ENCODE measurements at places on chromosomes 16 and 17.
A peak's percentile ranks its signal among the peaks of the same experiment; 100 is the strongest.

GRCh38 chr17:72069586-72070202 lies 51.1 kb upstream of the SOX9 start:
- no peak for DNase-seq

- DNase-seq: no peak
These were observed 17.7 kb downstream of the KIF19 start for GRCh38 chr17:74343526-74344284.

DNA sequence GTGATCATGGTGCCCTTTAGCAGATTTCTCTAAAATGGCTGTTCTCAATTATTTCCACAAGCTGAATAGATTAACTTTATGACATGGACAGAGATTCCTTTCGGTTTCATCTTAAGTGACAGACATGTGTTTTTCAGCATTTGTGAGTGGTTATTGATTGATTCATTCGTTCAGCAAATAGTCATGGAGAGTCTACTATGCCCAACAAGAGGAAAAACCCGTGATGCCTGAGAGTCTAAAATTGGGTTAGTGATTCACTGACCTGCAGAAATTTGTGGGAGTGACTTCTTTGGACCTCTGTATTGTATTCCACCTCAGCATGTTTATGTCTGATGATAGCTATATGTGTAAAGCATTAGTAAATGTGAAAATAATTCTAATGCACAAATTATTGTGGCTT lies 28.0 kb upstream of the DUSP14 start:
- DNase-seq: no peak

DNA sequence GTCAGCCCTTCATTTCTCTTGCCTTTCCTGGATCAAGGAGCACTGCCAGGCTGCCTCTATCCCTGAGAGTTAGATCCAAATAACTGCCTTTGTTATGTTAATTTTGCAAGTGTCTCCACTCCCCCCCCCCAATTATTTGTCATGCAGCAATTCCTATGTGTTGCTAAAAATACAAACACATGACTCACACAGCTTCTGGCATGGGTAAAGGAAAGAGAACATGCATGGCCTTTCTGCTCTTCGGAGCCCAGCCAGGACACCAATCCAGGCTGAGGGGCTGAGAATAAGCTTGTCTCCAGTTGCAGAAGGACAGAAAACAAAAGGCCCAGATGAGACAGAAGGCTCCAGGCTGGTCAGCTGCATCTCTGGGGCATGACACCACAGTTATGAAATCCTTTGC lies 148.0 kb upstream of the TNRC6C start:
- no peak for DNase-seq

DNA sequence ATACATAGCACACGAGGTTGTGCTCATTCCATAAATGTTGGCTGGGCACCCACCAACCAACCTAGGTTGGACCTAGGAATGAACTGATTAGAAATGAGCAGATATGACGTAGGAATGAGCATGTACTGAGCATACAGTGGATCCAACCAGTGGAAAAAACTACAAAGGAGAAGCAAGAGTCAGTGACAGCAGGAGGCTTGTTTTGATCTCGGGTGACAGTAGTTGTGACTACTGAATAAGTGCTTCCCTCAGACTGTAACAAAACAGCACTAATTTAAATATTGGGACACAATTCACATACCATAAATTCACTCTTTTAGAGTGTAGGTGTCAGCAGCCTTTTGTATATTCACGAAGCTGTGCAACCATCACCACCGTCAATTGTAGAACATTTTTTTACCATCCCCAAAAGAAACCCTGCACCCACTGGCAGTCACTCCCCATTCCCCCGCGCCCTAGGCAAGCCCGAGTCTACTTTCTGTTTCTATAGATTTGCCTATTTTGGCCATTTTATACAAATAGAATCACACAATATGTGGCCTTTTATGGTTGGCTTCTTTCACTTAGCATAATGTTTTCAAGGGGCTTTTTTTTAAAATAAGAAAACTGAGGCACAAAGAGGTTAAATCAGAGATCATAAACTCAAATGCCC lies 7.0 kb downstream of the VAC14 start:
- DNase-seq: no peak

GRCh38 chr17:5364156-5364555 lies 55.3 kb downstream of the NUP88 start:
- DNase-seq: no peak

DNA sequence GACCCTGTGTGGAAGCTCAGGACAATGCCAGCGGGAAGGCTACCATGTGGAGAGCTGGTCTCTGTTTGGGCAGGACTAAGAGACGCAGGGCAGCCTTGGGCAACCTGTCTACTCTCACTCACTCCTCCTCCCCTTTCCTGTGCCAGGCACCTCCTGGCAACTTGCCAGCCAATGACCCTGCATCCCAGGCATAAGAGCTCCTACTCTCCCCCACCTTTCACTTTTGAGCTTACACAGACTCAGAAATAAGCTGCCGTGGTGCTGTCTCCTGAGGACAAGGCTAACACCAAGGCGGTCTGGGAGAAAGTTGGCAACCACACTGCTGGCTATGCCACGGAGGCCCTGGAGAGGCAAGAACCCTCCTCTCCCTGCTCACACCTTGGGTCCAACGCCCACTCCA lies 2.6 kb downstream of the HBM start:
- no peak for DNase-seq

GRCh38 chr17:20187049-20187448 lies 177.9 kb downstream of the SPECC1 start:
- no peak for DNase-seq

DNA sequence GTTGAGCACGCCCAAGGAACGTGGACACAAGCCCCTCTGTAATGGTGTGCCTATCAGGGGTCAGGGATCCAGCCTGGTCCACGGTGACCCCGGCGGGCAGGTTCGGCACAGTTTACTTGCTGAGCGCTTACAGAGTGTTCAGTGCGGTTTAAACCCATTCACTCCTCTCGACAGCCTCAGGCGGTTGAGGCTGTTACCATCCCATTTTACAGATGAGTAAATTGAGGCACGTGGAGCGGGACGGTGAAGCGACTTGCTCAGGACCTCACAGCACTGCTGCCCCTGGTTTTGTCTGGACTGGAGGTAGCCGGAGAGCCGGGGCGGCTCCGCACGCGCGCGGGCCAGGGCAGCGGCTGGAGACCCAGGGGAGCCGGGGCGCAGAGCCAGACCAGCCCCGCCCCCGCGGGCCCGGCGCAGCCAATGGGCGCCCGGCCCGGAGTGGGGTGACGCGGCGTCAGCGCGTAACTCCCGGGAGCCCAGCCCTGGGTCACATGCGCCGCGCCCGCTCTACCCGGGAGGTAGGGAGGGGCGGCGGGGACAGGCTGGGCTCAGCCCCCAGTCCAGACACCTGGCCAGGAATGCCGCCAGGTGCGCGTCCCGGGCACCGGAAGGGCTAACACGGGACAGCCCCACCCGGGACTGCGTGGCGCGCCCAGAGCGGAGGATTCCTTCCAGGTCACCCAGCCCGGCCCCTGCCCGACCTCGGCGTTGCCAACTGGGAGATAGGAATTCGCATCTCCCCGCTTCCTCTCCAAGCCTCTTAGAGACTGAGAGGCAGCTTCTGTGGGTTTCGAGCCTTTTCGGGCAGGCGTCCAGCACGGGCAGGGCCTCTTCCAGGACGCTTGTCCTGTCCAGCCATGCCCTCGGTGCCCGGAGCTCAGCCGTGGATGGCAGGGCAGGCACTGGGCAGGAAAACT lies 3.3 kb upstream of the SREBF1 start:
- DNase-seq: peak; percentile 75

DNA sequence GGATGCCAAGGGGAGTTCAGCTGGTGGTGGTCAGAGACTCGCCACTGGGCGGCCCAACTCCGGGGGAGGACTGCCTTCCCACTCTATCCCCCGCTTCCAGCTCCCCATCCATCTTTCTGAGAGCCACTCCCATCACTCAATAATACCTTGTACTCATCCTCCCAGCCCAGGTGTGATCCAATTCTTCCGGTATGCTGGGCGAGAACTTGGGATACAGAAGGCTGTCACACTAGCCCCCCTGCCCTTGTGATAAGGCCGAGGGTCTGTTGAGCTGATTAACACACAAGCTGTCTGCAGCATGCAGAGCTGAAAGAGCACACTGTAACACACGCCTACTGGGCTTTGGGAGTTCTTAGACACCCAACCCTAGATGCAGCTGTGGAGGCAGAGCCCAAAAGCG lies 460.4 kb upstream of the EEF2KMT start:
- DNase-seq: no peak

DNA sequence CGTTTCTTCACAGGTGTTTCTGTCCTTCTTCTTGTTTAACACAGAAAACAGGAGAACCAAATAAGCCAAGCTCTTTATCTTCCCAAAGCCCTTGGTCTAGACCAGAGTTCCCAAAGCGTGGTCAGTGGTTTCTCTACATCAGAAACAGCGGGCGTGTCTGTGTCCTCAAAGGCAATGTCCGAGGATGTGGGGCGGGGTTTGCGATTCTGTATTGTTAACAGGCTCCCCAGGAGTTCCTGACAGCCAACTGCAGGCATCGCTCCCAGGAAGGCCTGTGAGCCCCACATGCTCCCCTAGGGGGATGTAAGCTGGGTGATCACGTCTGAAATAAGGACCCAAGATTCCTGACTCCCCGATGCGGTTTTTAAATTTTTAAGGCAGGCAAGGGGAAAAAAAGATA lies 28.4 kb upstream of the SLC25A19 start:
- no peak for DNase-seq

- no peak for DNase-seq
These were observed 34.1 kb upstream of the CHMP6 start for GRCh38 chr17:80957461-80957941.

DNA sequence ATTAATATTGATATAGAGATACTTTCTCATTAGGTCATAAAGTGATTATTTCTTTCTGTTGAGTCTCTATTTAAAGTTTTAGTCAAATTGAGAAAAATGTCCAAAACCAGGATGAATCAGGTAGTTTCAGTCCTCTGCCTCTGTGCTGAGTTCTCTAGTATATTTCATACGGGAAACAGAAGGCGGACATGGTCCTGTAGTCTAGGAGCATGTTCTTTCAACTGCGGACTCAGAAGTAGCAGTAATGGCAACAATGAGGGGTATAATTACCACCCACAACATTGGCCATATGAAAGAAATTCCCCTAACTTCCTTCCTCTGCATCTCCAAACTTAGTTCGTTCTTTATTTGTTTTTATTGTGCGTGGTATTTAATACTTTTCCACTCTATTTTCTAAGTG lies 50.1 kb downstream of the TBX4 start:
- no peak for DNase-seq

DNA sequence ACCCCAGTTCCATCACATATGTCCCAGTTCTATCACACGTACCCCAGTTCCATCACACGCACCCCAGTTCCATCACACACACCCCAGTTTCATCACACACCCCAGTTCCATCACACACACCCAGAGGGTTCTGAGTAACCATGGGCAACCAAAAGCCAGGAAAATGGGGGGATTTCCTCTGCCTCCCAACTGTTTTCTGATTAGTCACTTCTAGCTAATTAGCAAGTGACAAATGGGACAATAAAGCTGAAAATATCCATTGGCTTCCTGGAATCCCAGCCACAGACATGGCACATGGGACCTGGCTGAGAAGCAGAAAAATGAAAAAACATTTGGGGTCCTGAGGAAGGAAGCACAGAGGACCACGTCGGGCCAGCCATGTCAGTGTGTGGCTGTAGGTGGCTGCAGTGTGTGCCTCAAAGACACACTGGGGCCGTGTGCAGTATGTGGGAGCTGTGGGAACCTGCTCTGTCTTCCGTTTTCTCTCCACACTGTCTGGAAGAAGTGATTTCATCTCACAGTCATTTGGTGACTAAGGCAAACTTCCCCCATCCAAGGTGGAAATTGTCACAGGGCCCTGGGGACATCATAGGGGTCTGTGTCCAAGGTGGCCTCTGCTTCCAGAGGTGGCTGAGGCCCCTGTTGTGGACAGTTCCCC lies 106.7 kb downstream of the CMIP start:
- peak; percentile 4 for DNase-seq

GRCh38 chr16:27475561-27475960 lies 73.6 kb downstream of the IL21R start:
- DNase-seq: no peak

DNA sequence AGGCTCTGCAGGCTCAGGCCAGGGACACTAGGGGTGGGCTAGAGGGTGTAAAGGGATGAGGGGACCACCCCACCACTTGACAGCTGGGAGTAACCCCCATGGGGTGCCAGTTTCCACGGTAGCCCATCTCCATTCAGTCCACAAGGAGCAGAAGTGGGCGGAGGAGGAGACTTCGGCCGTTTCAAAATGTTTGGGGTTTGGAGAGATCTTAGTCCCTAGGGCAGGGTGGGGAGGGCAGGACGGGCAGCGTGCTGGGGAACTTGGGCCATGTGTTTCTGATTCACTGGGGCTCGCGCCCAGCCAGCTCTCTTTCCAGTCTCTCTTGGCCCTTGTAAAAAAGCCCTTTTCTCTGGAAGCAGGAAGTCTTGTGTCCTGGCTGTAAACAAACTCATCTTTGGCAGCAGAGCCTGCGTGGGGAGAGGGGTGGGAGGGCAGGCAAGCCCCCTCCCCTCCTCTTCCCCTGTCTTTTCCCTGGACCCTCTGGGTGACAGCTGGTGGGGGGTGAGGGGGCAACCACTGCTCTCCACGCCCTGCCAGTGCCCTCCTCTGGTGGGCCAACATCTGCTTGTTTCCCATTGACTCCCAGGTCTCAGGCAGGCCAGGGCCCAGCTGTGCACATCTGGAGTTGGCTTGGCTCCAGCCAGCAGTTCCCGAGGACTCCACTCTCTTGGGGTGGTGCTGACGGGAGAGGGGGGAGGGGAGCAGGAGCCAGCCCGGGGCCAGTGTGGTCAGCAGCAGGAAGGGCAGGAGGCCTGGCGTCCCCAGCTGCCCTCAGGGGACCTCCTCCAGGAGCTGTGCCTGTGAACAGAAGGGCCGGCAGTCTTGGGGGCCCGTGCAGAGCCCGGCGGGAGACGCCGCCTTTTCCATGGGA lies 8.1 kb downstream of the CYGB start:
- DNase-seq: no peak

- DNase-seq: no peak
These were observed 76.4 kb downstream of the WWP2 start for GRCh38 chr16:69838489-69838888.

GRCh38 chr17:36933512-36934143 lies 3.6 kb upstream of the LHX1 start:
- no peak for DNase-seq

- DNase-seq: no peak
These were observed 54.2 kb upstream of the IL34 start for GRCh38 chr16:70592106-70592571.

- DNase-seq: no peak
These were observed 6.2 kb upstream of the MEOX1 start for GRCh38 chr17:43667947-43668348.

DNA sequence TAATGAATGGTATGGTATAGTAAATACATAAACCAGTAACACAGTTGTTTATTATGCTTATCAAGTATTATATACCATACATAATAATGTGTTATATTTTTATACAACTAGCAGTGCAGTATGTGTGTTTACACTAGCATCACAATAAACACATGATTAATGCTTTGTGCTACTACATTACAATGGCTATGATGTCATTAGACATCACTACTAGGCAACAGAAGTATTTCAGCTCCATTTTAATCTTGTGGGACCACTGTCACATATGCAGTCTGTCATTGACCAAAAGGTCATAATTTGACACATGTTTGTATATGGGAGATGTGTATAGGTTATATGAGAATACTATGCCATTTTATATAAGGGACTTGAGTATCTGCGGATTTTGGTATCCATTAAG lies 32.7 kb downstream of the TRIM37 start:
- no peak for DNase-seq

Measured in stimulated activated CD4-positive, alpha-beta T cell treated with anti-CD3 and anti-CD28 coated beads, Interleukin-12 subunit alpha, Interleukin-12 subunit beta, amount 100 ng/mL, for 24 hours (primary cell).